ENCODE measurements at places on chromosomes 16 and 17.

DNA sequence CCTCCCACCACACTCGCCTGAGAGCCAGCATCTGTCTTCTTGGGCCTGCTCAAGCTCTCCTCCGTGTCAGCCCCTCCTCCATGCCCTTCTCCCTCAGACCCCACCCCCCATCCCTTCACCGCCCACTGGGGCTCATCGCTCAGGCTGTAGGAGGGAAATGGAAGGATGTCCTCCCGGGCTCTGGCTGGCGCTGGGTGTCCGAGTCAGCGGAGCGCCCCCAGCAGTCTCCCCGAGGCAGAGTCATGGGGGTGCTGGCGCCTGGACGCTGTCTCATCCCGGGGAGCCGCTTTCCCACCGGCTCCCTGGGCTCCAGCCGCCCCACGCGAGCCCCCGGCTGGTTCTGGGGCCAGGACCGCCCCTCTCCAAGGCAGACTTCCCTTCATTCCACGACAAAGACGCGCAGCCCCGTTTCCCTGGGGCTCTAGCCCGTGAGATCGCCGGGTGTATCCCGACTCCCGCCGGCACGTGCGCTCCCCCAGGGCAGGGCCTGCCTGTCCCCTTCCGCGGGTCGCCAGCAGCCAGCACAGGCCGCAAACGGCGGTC lies 428 bp upstream of the ANTKMT start:
- DNase-seq: no peak

DNA sequence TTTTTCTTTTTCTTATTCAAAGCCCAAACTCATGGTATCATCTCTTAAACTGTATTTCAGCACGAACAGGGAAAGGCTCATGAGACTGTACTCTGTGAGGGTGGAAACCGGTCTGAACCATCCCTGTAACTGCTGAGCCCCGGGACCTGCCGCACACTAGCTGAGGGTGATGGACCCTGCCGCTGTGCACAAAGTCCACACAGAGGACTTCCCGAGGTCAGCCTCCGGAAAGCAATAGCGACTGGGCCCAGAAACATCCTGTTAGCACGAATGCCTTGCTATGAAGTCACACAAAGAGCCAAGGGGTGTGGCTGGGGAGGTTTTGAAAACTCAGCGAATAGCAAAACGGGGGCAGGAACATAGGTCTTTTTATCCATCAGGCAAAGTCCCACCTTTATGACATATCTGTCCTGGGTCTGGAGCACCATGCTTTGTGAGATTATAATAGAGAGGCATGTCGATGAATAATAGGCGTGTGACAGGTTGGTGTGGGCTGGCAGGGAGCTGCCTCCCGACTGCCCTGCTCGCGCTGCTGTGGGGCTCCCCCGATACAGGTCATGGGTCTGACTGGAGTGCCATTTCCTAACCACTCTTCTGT lies 33.4 kb downstream of the CDK5R1 start:
- no peak for DNase-seq

GRCh38 chr17:72128039-72128438 lies 7.2 kb downstream of the SOX9 start:
- DNase-seq: no peak

DNA sequence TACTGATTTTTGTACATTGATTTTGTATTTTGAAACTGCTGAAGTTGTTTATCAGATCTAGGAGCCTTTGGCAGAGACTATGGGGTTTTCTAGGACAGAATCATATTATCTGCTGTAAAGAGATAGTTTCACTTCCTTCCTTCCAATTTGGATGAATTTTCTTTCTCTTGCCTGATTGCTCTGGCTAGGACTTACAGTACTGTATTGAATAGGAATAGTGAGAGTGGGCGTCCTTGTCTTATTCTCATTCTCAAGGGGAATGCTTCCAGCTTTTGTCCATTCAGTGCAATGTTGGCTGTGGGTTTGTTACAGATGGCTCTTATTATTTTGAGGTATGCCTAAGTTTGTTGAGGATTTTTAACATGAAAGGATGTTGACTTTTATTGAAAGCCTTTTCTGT lies 290.1 kb downstream of the MAP2K4 start:
- no peak for DNase-seq
